ENCODE measurements at places on chromosomes 4 and X.

DNA sequence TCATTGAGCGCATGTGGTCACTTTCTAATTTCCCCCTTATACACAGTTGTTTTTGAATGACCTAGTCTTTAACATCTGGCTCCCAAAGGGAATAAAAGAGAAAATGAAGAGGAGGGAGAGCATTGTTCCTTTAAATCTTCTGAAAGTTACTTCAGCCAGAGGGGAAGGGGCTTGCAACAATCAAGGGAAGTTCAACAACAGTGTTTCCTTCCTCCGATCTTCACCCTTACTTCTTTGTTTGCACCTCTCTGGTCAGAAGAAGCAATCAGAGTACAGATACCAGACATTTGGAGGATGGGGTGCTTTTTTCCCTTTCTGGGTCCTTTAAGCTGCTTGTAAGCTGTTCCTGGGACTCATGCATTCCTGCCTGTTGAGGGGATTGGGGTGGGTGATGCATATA, 125.4 kb downstream of the TBC1D19 start:
- no peak for DNase-seq

DNA sequence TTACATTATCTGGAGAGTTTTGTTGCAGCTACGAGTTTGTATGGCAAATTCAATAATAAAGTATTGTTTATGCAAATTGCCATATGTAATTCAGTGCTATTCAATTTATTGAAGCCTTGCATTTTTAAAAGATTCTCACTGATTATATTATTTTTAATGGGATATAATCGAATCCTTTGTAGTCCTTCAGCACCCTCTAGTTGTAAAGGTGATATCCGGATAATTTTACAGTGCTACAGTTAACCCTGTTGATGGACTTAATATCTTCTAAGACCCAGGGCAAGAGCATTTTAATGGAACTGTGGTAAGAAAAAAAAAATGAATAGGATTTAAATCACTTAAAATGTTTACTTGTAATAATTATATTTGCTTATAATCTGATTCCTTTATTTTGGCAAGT, 48.5 kb upstream of the GRIA2 start:
- DNase-seq, result peak; percentile 13

DNA sequence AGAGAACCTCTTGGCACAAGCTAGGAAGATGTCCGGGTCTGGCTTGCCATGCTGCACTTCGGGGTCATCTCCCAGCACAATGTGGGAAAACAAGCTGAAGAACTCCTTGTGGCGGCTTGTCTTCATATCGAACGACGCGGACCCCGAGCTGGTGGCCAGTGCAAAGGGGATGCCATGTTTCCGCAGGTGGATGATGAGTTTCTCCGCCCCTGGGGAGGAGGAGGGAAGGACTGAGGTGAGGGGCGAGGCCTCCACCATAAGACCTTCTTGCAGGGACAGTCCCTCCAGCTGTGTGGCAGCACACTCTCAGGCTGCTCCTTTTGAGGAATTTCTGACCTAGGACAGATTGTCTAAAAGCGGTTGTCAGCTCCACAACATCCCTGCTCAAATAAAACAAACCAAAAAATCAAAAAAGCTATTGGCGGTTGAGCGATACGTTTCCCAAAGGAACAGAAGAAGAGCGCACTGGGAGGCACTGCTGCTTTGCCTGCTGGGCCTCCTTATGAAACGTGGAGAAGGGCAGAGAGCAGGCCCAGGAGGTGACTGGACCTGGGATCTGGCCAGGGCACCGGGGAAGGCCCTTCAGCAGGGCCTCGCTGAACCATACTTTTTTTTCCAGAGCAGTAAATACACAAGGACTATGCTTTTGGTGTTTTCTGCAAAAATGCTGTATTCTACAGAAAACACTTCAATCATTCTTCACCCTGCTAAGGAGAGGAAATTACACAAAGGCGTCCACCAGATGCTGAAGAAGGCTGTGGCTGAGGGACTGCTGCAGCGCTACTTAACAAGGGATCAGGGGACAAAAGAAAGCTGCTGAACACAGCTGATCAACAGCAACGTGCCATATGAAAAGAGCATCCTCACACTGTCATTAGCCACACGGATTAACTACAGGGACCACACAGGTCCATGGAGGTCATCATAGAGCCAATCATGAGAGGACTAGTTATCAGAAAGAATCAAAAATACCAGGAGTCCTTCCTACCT, 70.0 kb upstream of the STS start:
- DNase-seq, result no peak

GRCh38 chrX:71623714-71624113, 5.4 kb upstream of the CXCR3 start:
- DNase-seq, result no peak

GRCh38 chr4:146927695-146928094, 18.0 kb downstream of the TTC29 start:
- no peak for DNase-seq

GRCh38 chrX:9533611-9534010, 68.8 kb downstream of the TBL1X start:
- no peak for DNase-seq

GRCh38 chr4:162847945-162848549, 318.6 kb downstream of the NAF1 start:
- DNase-seq, result no peak

DNA sequence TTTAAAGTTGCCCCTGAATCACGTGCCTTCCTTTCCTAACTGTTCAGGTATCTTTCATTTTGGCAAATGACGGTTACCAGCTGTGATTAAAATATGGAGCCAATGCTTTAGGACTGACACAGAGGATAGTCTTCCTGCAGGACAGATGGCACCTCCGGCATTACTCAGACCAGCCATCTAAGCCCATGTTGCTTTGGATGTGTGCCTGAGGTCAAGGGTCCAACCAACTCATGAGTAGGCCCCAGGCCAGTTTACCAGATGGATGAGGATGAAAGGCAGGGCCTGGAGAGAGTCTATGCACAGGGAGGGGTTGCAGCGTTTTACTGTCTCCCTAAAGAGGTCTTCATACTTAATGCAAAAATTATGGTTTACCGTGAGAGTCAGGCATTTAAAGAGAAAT, 174.0 kb upstream of the GATB start:
- DNase-seq, result no peak

- no peak for DNase-seq
These were observed 19.5 kb upstream of the XPNPEP2 start for GRCh38 chrX:129719268-129719667.

DNA sequence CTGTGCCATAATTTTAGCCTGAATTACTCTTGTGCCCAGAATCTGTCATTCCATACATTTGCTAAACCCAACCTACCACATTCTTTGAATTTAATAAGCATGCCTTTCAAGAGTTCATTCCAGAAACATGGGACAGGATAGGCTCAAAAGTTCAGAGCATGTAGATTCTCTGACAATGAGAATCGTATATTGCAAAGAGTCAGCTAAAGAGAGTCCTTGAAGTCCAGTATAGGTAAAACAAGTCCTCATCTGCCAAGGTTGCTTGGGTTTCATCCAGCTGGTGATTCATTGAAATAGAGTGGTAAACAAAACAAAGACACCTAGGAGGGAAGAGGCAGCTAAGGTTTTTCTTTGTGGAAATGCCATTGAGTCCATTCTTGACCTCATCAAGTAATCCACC, 249.3 kb upstream of the DIPK2B start:
- DNase-seq, result no peak

DNA sequence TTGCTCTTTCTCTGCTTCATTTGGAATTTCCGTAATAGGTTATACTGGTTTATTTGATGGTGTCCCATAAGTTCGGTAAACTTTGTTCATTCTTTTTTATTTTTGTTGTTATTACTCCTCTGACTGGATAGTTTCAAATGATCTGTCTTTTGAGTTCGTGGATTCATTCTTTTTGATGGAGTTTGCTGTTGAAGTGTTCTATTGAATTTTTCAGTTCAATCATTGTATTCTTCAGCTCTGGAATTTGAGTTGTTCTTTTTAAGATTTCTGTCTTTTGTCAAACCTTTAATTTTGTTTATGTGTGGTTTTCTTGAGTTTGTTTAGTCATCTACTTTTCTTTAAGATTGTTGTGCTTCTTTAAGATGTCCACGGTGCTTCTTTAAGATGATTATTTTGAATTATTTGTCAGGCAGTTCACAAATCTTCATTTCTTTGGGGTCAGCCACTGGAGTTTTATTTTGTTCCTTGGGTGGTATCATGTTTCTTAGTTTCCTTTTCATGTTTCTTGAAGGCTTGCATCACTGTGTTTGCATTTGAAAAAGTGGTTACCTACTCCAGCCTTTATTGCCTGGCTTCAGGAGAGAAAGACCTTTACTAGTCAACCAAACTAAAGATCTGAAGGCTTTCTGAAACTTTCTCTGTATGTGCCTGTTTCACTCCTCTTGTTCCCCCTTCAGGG, 154.8 kb upstream of the ANXA3 start:
- DNase-seq, result no peak

DNA sequence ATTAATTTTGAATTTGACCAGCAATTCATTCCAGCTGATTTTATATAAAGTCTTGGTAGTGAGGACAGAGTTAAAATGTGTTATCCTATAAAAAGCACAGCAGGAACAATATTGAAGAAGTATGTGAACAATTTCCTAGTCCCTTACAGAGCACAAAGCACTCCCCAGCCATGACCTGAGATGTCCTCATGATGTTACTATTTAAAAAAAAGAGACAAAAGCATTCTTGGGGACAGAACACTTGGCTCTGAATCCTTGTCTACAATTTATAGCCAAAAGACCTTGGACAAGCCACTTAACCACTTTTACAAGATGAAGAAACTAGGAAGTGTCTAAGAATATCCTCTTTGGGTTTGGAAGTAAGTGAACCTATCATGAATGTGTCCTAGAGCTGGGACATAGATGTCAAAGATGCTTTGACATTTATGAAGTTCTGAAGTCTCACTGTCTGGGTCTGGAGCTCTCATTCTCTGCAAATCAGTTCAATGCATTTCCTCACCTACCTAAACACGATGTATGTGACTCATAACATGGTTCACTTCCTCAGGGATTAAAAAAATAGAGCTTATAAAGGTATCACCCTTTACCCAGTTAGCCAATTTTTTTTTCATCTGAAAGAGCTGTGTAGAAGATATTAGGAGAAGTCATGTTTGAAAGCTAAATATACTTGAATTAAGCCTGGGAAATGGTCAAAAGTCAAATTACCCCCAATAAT, 61.4 kb downstream of the IGFBP7 start:
- DNase-seq, result no peak

DNA sequence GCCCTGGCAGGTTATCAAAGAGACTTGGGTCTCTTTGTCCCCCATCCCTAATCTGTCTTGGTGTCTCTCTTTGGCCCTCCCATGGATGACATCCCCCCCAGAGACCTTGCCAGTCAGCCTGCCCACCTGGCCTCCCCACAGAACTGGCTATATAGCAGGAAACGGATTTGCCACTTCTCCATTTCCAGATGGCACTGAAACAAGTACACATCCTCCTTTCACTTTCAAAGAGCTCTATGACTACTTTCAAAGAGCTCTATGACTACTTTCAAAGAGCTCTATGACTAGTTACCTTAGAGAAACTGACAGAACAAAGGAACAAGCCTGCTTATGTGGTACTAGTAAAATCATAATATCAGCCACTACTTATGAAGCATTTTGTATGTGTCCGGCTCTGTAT, 175.3 kb downstream of the MAML3 start:
- no peak for DNase-seq

GRCh38 chr4:61202638-61203435, 2.7 kb downstream of the ADGRL3 start:
- peak; percentile 65 for DNase-seq

- DNase-seq, result no peak
These were observed 53.4 kb downstream of the CASP6 start for GRCh38 chr4:109649872-109650271.

DNA sequence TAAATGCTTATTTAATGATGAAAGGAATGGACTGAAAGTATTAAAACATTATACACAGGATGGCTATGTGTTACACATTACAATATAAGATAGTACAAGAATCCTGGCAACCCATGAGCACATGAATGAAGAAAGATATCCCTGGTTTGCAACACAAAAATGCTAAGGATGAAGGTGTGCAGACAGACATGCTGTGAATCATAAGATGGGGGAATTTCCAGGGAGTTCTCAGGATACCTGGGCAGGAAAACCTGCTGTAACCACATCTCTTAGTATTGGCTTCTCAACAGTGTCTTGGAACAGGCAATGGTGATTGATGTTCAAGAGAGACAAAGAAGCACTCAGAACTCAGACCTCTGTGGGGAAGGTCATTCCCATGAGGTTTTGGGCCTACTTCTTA, 23.9 kb upstream of the ANOS1 start:
- DNase-seq, result no peak

DNA sequence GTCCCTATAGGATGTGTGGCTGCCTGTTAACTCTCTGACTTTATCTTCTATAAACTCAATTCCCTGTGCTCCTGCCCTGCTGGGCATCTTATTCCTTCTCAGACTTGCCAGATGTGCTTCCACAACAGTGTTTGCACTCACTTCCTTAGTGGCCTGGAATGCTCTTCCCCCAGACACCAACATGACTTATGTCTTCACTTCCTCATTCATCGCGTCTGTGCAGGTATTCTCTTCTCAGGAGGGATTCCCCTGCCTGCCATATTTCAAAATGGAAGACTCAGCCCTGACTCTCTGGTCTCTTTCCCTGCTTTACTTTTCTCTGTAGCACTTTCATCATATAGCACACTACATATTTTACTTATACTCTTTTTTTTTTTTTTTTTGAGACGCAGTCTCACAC, 344.0 kb downstream of the CENPC start:
- DNase-seq, result no peak

DNA sequence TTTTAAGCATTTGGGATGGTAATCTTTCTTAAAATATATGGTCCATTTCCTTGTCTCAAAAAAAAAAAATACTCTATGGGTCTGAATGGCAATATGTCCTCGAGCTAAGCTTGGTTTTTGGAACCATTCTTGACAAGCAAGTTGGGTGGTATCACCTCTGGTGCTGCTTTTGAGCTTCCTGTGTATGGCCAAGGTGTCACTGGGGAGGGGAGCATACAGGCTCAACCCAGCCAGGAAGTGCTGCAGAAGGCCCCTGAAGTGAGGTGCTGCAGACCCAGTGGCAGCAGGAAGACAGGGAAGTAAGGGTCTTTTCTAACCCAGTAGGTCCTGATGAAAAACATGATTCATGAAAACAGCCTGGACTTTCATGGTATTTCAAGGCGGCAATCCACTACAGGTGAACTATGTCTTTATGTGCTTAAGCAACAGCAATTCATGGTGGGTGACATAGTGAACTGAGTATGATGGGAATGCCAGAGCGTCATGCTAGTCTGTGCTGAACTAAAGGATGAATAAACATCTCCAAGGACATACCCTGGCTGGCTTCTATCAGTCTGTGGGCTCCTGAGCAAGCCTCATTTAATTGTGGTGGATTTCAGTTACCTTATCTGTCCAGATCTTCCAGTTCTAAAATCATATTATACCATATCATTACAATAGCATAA, 15.1 kb downstream of the TRAPPC2 start:
- no peak for DNase-seq

- DNase-seq, result no peak
These were observed 34.1 kb upstream of the ENOX2 start for GRCh38 chrX:130937101-130937500.
